WTC11 (cell line): ENCODE measurements at places on chromosomes 3 and 15. TPM values are rescaled to one million over a fixed set of nuclear protein-coding genes. Genes with fewer than 3 reads are reported as not detected.

The NR1D2 gene
- 17.0 to 18.8 TPM (median 18.4 TPM) in 3 replicates for total RNA-seq

DNA sequence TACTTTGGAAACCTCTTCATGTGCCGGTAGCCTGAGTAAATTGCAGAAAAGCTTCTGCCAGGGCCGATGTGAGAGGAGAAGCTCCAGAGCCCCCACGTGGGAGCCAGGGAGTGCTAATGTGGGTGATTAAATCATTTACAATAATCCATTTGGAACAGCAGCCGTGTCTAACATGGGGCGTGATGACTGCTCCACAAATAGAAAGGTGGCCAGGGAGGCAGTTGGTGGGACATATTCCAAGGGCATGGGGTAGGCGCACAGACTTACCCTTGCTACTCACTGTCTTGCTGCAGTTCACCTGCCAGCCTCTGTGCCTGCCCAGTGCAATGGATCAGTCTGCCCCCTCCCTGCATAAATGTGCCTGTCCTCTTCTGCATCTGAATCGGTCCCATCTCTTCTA lies 39.3 kb upstream of the INSYN1 start:
- DNase-seq, result no peak
- H3K4me3 ChIP-seq, result no peak overlapping the region
- no peaks in the 10 kb centered on the region for H3K36me3 ChIP-seq

GRCh38 chr3:132399054-132399929 lies 18.0 kb upstream of the DNAJC13 start:
- no peak overlapping the region for H3K27ac ChIP-seq
- no peaks in the 10 kb centered on the region for H3K27me3 ChIP-seq
- peaks cover 16% of the 10 kb centered on the region for H3K4me1 ChIP-seq
- peak; percentile 44 for DNase-seq
- H3K4me3 ChIP-seq, result no peak overlapping the region

DNA sequence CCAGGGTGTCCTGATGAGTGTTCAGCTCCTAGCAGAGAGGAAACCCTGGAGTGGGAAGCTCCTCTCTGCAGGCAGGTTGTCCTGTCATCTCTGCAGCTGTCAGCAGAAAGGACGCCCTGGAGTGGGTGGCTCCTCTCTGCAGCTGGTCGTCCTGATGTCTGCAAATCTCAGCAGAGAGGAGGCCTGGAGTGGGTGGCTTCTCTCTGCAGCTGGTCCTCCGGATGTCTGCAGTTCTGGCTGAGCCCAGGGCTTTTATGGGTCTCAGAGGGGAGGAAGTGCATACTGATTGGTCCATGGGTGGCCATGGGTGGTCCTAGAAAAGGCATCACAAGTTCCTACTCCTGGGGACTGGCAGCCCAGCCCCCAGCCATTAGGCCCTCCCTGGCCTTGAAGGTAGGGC lies 102.6 kb upstream of the BNIP2 start:
- no peaks in the 10 kb centered on the region for H3K27me3 ChIP-seq
- no peak overlapping the region for H3K27ac ChIP-seq

The TUSC2 gene
- total RNA-seq, result 34.7 to 41.1 TPM (median 38.0 TPM) in 3 replicates
